Muscle of back (tissue), 13 donors: ENCODE measurements at places on chromosomes 4 and X.

GRCh38 chr4:53481586-53481985, 104.1 kb downstream of the FIP1L1 start:
- DNase-seq = no peak

DNA sequence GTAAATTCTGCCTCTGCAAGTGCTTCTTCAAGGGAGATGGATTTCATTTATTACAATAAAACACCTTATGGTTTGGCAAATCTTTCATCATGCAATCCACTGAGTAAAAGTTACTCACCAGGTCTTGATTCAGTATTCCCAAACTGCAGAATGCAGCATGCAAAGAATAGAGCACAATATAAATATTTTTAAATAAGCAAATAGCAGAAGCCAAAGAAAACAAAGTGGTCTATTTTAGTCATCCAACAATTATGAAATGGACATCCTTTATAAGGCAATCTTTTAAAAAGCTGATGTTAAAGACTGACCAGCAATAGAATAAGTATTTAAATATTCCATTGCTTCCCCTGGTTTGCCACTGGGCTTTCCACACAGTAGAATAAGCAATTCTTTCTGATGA, 59.5 kb downstream of the SLC39A8 start:
- DNase-seq = no peak

DNA sequence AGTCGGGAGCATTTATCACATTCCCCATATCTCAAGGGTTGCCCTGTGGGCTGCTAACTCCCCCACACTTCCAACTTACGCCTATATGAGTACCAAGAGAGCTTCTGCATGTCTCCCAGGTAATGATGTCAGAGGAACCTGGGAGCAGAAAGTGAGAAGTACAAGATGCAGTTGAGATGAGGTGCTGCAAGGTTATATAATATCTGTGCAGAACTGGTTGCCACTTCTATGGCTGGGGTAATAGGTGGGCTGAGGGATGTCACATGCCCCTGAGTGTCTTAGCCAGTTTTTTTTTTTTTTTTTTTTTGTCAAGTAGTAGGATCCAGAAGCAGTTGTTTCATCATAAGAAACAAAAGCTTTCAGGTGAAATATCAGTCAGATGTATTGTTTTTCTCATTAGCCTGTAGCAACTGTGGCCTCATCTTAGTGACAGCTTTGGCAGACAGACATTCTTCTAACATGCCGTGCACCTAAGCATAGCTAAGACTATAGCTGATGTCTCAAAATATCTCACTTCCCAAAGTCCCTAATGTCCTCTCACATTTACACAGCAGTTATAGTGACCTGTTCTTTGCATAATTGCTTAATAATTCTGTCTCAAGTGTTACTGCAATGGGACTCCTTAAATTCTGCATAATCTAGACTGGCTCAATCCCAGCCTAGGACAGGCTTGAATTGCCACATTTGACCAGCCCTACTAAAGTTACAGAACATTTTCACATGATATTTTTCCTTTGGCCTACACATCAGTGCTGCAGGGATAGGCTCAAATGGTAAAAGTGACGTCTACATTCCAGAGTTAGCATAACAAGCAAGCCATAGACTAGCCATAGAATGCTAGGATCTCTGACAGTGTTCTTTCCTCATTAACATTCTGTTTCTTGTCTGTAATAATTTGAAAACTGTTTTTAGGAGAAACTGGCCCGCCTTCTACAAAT, 17.9 kb upstream of the MAOB start:
- DNase-seq = no peak

DNA sequence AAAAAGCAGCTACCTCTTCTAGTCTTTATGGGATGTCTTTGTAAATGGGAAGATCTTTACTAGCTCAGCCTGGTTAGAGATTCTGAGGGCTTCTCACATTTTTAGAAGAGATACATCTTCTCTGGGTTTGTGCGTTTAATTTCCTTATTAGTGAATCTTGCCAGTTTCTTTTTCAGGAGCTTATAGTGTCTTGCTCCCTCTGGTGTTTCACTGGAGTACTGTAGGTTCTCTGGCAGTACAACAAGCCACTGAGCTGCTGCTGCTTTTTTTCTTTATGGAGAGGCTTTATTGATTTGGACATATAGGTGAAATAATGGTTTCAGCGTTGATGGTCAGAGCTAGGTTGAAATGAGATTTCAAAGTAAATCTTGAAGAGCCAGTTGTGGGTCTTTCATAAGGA, 82.9 kb downstream of the LAS1L start:
- DNase-seq = no peak

DNA sequence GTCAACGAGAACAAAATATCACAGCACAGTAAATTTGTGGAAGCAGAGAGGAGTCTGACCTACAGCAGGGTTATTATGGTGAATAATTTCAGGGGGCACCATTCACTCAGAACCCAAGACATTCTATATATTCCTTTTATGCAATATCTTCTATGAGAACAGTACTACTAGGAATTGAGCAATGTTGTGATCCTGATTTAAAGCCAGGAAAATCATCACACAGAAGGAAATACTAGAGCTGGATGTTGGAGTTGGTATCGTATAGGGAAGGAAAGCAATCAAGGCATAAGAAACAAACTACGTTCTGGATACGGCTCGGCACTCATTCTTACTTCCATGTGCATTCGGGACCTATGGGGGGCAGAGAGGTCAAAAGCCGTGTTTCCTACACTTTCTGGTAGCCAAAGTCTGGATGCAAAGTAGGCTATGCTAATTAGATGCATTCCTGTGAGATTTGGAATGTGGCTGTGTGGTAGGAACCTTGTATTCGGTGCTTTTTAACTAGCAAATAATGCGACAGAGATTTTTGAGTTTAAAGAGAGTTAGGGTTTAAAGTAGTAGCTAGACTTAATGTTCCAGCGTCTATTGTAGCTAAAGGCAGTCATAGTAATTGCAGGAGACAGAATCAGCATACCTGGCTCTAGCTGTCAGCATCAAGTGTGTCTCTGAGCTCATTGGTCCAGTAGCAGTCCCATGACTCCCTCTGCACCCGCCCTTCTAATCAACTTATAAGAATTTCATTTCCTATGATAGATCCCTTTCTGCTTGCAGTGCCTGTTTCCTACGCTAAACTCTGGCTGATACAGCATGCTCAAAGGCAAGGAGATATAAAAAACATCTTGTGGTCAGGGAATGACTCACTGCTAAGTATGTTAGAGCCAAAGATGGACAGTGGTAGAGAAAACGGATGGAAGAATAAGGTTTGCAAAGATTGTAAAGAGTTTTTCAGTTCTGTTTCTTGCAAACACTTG, 43.3 kb upstream of the PDGFC start:
- no peak for DNase-seq

DNA sequence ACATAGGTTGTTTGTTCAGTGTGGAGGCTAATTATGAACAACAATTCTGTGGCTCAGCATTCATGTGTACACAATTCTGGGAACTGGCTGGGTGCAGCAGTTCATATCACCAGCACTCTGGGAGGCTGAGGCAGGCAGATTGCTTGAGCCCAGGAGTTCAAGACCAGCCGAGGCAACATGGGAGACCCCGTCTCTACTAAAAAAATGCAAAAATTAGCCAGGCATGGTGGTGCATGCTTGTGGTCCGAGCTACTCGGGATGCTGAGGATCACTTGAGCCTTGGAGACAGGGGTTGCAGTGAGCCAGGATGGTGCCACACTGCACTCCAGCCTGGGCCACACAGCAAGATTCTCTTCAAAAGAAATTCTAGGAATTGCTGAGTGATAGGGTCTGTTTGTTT, 4.5 kb upstream of the PPP2R2C start:
- DNase-seq = no peak

DNA sequence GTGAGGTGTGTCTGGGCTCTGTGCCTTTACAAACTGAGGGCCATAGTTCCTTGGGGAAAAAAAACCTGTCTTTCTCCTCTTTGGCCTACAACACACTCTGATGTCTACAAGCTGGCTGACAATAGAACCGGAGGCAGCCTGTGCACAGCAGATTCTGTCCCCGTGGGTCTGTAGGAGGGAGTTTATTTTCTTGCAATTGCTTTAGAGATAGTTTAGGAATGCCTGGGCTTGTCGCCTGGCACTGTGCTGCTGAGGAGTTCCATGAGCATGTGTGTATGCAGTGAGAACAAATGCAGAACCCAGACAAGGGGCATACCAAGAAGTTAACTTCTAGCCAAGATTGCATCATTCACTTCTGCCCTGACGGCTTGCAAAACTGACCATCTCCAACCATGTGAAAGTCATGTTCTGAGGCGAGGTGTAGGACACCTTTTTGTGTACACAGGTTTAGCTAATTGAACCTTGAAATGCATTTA, 54.1 kb downstream of the CCNI start:
- DNase-seq = peak; percentile 42

DNA sequence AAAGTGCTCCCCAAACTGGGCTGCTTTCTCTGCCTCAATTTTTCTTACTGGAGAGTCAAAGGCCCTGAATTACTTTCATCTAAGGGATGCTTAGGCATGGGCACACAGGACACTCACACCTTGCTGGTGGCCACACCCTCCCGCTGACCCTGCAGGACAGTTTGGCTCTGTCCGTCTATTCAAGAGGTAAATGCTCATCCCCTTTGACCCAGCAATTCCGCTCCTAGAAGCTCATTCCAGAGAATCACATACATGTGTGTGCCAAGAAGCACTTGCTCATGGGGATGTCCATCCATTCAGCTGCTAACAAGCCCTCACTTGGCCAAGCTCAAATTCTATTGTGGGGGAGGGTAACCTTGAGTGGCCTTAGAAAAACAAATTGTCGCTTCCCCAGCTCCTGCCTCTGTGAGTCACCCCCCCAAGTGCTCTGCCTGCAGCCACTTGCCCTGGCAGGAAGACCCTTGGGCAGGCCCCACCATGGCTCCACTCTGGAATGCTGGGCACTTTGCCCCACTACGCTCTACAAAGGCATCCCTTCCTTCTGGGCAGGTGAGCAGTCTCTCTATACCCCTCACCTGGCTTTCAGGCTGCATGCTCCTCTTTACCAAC, 54.5 kb downstream of the HTRA3 start:
- no peak for DNase-seq

DNA sequence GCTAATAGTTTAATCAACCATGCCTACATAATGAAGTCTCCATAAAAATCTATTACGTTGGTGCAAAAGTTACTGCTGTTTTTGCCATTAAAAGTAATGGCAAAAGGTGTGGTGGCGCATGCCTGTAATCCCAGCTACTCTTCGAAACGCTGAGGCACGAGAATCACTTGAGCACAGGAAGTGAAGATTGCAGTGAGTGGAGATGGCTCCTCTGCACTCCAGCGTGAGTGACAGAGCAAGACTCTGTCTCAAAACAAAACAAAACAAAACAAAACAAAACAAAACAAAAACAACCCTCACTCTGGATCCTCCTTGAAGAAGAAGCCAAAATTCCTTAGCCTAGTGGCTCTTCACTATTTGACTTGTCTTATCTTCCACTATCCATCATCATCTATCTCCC, 78.0 kb downstream of the MSN start:
- no peak for DNase-seq

DNA sequence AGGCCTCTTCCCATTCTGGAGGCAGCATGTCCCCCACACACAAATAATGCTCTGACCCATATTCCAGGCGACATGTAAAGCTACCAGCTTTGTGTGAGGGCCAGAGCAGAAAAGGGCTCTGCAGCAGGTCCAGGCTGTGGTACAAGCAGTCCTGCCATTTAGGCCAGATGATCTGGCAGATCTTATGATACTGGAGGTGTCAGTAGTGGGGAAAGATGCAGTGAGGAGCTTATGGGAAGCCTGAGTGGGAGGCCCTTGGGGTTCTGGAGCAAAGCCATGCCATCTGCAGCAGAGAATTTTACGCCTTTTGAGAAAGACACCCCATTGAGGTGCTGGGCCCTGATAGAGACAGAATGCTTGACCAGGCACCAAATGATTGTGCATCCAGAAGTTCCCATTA, 7.7 kb downstream of the SYN1 start:
- no peak for DNase-seq

- DNase-seq = no peak
These were observed 23.2 kb downstream of the NKX1-1 start for GRCh38 chr4:1382776-1383727.
